ENCODE measurements at places on chromosomes 2 and 18.

- no peak for DNase-seq
Observed at GRCh38 chr2:196380098-196380497, 208.7 kb upstream of the STK17B start.

- no peak for DNase-seq
Observed at GRCh38 chr2:232419245-232420072, 12.8 kb downstream of the ALPG start.

GRCh38 chr18:70981400-70982140 lies 692.7 kb downstream of the SOCS6 start:
- no peak for DNase-seq

- no peak for DNase-seq
Observed at GRCh38 chr2:236584521-236585384, 15.1 kb downstream of the ACKR3 start.

GRCh38 chr18:59876310-59876626 lies 23.5 kb upstream of the PMAIP1 start:
- no peak for DNase-seq

GRCh38 chr2:62631160-62632085 lies 74.1 kb upstream of the EHBP1 start:
- DNase-seq: no peak

GRCh38 chr2:57880446-57880845 lies 166.2 kb upstream of the VRK2 start:
- no peak for DNase-seq

DNA sequence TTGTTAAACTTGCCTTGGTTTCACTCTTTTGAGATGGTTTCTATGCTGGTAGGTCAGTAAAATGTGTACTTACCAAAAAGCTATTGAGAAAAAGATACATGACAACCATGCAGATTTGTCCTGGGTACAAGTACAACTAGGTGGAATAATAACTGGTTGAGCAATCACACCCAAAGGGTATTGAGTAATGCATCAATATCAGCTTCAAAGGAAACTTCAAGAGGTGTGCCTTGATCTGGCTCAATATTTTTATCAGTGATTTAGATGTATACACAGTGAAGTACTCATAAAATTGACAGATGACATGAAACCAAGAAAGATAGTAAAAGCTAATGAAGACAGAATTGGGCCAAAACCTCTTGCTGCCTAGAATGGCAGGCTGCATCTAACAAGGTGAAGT lies 21.7 kb upstream of the GALNT1 start:
- DNase-seq: no peak

- no peak for DNase-seq
Observed at GRCh38 chr2:69601179-69601612, 42.3 kb downstream of the AAK1 start.

GRCh38 chr2:235551965-235552364 lies 58.1 kb downstream of the AGAP1 start:
- DNase-seq: no peak

DNA sequence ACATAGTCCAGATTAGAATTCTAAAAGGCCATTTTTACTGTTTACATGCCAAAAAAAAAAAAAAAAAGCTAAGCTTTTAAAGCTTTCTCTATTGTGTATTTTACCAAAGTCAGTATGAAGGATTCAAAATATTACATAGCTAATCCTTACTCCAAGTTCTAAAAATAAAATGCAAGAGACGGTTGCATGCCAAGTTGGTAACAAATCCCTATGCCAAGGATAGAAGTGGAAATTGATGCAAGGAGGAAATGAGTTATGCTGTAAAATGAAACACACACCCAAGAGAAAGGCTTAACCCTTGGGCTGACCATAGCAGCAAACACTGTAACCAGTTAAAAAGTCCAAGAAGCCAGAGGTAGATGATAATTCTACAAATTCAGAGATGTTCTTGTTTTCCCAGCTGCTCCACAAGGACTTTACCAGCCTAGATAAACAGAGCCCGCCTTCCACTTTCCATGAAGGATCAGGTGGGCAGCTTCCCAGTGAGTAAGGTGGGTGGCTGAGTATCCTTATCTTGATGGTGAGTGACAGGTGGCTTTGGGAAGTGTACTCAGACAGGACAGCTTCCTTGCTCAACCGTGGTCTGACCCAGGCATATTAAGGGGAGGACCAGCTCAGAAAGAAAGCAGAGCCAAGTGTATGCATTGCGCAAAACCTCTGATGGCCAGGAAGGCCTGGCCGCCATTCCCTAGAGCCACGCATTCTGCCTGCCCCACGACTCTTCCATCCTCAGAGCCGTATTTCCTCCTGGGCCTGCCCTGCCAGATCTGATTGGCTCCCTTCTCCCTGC lies 34.4 kb downstream of the ATP8B1 start:
- no peak for DNase-seq
